ENCODE measurements at places on chromosomes 16 and 17.

DNA sequence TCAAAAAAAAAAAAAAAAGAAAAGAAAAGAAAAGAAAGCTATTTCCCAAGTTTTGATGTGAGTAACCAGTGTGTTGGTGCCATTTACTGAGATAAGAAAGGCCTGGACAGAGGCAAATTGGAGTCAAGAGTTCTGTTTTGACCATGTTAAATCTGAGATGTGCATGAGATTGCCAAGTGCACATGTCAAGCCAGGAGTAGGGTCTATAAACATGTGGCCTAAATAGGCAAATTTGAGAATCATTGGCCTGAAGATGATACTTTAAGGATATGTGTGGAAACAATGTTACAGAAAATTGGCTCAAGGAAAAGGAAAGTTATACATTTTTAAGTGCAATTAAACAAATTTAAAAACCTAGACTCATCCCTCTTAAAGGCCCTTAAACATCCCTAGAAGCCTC is 15.3 kb upstream of the SMG1 start:
- no peak for DNase-seq

GRCh38 chr16:50741225-50741780 is 583 bp upstream of the CYLD start:
- no peak for DNase-seq

GRCh38 chr16:85683363-85683762 is 5.4 kb downstream of the GINS2 start:
- no peak for DNase-seq

DNA sequence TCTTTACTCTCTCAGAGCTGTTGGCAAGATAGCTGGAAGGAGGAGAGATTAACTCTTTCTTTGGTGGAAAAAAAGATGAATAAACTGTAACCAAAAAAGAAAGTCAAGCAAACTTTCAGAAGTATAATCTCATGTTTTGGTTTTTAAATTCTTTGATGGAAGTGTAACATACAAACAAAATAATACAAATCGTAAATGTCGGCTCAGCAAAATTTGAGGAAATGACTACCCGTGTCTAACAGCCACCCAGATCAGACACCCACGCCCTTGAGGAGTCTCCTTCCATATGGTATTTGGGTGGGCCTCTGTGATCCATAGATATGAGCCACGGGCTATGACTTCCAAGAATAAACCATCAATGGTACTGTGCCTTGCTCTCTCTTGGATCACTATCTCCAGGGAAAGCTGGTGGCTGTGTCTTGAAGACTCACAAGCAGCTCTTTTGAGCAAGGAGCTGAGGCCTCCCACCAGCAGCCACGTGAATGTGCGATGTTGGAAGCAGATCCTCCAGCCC is 9.6 kb upstream of the CD300C start:
- no peak for DNase-seq

DNA sequence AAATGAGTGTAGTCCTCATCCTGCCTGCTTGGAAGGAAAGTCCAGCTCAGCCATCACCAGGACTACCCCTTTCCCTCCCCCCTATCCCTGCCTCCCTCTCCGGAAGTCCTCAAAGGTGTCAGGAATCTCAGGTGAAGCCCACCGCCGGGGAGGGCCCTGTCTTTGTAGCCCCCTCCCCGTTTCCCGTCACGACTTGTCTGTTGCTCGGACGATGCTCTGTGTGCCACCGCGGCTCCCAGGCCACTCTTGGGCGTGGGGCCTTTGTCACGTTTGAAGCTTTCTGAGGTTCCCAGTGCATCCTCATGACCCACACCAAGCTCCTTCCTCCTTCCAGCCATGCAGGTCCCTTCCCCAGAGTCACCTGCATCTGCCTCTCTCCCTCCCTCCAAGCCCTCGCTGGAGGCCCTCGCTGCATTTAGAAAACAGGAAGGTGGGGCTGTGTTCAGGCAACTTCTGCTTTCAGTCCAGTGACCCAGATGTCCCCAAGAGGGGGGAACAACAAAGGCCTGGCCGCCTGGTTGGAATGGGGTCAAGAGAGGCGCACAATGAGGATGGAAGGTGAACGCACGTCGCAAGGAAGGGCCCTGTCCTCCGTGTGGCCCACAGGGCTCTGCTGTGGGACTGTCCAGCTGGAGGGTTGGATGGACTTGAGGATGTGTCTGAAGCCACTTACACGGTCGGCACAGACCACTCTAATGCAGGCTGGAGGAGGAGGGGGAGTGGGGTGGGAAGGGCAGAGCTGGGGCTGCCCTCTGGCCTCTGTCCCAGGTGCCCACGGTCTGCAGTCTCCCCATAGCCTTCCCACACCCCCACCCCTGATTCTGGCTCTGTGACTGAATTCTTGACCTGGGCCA is 59.9 kb downstream of the OR1D5 start:
- peak; percentile 82 for DNase-seq

DNA sequence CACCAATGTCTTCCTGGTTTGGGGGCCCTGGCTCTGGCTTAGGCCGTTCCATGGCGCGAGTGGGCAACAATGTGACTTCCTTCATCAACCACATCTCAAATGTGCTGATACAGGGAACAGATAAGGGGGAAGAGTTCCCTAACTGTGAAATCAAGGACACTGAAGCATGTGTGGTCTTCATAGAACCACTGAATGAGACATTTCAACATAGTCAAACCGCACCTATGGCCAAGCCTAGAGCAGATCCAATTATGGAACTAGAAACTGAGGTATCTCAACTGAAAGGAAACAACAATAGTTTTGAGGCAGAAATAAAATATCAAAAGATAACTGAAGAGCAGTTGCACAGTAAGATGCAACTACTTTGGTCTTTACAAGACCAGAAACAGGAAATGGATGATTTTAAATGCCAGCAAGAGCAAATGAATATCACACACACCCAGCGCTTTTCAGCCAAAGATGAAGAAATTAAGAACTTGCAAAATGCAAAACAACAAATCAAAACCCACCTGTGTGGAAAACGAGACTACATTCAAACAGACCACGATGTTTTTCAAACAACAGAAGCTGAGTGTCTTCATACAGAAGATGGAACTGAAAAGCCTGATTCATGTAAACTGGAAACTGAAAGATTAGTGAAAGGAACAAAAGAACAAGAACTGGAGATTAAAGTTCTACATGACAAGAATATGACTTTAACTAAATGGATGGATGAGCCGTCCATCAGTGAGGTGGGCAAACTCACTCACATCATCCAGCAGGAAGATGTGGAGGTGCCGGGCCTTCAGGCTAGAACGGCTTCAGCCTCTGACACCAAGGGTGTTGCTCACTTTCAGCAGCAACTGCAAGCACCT is 18.1 kb upstream of the LCMT1 start:
- DNase-seq = no peak

DNA sequence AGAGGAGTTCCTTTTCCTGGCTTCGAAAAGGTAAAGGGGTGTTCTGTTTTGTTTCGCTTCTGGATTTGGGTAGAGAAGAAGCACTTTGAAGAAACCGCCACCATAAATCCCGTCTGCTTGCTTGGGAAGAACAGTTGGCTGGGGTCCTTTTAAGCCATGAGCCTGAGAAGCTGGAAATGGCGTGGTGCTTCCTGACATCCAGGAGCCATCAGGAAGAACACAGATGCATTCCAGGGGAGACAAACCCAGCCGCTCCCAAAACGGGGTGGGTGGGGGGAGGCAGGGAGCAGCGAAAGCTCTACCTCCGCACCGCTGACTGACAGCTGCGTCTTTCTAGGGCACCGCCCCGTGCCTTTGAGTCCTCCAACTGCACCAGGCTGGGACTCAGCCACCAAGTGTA is 91.6 kb downstream of the ZDHHC7 start:
- no peak for DNase-seq

GRCh38 chr17:33948309-33948708 is 306.8 kb upstream of the CCL2 start:
- no peak for DNase-seq

DNA sequence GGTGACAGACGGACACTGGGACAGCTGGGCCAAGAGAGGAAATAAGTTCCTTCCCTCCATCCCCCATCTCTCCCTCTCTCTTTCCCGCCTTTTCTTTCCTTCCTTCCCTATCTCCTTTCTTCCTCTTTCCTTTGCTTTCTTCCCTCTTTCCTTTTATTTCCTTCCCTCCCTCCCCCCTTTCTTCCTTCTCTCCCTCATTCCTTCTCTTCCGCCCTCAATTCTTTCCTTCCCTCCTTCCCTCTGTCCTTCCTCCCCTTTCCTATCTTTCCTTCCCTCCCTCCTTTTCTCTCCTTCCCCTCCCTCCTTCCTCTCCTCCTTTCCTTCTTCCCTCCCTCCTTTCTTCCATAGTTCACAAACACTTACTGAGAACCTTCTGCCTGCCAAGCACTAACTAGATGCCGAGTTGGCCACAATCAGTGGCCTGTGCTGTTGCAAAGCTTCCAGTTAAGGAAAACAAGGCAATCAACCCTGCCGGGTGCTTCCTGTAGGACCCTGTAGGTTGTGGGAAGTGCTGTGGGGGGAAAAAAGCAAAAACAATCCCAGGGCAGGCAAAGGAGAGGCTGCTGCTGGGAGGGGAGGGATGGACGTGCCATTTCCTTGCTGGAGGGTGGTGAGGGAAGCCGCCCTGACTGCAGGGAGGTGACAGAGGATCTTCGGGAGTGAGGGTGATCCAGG is 31.7 kb downstream of the ABCC6 start:
- DNase-seq = no peak

DNA sequence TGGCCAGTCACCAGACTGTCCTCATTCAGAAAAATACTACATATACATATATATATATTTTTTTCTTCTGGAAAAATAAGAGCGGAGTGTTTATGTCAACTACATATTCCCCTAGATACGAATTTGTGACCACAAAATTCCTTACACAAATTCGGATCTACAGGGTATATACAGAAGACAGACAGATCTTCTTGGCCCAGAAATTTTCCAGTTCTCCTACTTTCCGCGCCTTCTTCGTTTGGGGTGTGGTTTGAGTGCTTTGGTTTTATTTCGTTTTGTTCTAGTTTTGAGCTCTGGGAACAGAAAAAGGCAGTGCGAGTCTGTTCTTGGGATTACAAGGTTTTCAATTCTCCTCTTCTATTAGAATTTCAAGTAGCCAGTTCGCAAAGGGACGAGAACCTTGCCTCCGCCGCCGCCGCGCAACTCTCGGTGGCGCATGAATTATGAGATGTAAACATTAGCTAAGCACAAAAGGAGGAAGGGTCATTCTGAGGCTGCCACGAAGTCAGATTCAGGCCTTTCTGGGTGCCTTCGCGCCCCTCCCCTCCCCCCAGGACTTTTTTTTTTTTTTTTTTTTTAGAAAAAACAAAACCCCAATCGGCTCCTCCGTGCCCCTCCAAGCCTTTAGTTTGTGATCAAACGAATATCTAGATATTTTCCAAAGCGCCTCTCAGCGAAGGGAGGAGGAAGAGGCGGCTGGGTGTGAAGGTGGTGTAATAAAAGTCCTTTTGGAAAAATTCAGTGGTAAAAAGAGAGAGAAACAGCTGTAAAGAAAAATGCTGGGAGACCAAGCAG is 1.8 kb upstream of the HOXB4 start:
- DNase-seq = no peak

DNA sequence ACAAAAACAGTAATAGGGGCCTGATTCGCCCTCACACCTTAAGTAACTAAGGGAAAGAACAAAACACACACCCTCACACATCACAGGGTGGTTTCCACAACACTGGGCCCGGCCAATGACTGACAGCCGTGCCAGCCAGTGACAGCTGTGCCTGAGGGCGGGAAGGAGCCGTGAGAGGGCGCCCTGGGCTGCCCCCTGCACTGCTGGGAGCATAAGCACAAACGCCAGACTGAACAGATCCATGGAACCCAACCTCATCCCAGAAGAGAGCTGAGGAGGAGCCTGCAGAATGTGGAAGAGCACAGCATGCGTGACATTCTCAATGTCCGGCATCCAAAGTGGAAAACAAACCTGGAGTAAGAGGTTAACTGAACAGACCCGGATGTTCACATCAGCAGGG is 16.0 kb downstream of the CSNK1D start:
- no peak for DNase-seq

DNA sequence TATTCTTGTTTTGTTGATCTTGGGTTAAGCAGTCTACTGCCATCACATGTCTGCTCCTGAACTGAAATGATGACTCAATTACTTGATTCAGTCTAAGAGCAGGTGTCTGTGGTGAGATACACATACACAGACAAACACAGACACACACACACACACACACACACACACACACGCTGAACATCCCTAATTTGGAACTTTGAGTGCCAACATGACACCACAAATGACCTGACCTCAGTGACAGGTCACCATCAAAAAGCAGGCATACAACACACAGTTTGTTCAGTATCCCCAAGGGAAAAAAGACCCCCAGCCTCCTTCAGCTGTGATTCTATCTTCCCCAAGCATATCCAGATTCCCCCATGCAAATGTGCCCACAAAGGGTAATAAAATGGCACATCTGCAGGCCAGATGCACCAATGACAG is 130.1 kb upstream of the TMEM97 start:
- no peak for DNase-seq

- DNase-seq = no peak
These were observed 77.9 kb upstream of the SDK2 start for GRCh38 chr17:73722165-73722564.

DNA sequence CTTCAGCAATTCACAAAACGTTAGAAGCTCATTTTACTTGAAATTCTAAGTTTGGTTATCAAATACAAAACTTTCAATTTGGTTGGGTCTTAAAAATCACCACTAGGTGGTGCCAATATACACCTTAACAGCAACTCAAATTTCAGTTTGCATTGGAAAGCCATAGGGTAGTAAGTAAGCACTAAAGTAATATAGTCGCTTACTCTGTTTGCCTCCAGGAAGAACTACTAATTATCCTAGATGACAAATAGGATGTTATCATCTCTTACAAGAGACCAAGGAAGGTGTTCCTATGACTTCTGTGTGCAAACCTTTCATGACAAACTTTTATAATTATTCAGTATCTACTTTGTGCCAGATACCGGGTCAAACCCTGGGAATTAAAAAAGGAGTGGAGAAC is 93.3 kb downstream of the MYO1D start:
- DNase-seq = no peak

- no peak for DNase-seq
These were observed 16.1 kb upstream of the NUP93 start for GRCh38 chr16:56713794-56714193.

GRCh38 chr17:336110-337021 is 16.2 kb downstream of the RPH3AL start:
- DNase-seq = peak; percentile 86

GRCh38 chr17:4786516-4786915 is 352 bp upstream of the VMO1 start:
- no peak for DNase-seq

DNA sequence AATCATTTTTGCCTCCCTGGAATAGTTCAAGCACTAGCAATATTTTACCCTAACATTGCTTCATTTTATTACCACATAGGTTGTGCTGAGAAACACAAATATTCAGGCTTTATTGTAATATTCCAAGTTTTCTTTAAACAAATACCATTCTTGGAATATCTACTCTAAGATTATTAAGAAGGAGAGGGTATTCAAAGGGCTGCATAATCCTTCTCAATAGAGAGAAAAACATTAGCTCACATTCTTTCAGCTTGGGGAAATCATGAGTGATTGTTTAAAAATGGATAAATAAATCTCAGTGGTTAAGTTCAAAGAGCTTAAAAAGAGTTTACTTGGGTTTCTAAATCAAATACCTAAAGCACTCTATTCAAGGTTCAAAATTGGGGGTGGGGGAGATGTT is 111.9 kb upstream of the CORO6 start:
- no peak for DNase-seq

All from left lung (tissue), 14 donors.